ENCODE measurements at places on chromosomes 12 and 14.

- DNase-seq = no peak
Measured at GRCh38 chr12:1934068-1934467, 15.6 kb upstream of the CACNA2D4 start.

DNA sequence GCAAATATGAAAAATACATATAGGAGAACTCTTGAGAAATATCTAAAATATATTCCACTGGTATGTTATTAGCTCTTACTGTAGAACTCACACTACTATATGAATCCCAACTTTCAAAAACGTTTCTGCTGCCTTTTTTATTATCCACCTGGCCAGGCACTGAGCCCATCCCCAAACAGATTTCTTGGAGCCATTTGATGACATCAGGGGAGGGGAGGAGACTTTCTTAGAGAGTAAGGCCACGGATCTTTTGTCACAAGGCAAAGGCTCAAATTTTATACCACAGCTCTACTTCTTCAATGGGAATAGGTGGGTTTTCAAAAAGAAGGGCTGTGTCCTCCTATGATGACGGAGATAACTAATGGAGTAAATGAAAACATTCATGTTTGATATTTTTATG, 83.0 kb downstream of the SLC25A21 start:
- DNase-seq = no peak

GRCh38 chr14:86604561-86604960, 1074.6 kb downstream of the FLRT2 start:
- DNase-seq = no peak

GRCh38 chr14:68552602-68553001, 240.3 kb downstream of the ZFP36L1 start:
- peak; percentile 83 for DNase-seq

GRCh38 chr12:127592245-127592644, 674.7 kb upstream of the TMEM132C start:
- no peak for DNase-seq

DNA sequence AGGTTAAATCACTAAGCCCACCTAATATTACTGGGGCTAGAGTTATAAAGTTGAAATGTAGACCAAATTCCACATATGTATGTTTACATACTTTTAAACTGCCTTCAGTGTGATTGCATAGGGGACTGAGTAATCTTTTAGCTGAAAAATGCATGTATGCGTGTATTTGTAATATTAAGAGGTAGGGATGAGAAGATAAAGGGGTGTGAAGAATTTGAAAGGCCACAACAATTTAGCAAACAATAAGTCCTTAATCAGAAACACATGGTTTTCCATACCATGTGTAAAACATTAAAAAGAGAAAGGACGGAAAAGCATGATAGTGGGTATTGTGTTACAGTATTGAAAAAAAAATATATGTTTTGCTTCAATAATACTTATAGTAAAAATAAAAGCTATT, 919.9 kb upstream of the FLRT2 start:
- no peak for DNase-seq

DNA sequence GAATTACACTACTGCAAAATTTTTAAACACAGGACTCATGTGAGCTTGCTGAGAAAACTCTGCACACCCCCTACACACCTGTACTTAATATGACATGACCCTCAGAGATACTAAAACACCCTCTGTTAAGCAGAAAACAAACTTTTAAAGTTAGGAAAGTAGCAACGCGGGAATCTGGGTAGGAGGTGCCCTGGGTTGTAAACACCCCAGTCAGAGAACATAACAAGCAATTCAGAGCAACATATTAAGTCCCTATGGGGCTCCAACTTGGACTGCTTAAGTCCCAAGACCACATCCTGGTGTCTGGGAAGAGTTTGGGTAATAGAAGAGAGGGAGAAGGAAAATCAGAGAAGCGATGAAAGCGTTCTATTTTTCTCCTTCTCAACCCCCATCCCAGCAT, 1.2 kb downstream of the ATF7 start:
- peak; percentile 29 for DNase-seq

GRCh38 chr14:20980906-20981305, 8.9 kb upstream of the METTL17 start:
- DNase-seq = no peak

DNA sequence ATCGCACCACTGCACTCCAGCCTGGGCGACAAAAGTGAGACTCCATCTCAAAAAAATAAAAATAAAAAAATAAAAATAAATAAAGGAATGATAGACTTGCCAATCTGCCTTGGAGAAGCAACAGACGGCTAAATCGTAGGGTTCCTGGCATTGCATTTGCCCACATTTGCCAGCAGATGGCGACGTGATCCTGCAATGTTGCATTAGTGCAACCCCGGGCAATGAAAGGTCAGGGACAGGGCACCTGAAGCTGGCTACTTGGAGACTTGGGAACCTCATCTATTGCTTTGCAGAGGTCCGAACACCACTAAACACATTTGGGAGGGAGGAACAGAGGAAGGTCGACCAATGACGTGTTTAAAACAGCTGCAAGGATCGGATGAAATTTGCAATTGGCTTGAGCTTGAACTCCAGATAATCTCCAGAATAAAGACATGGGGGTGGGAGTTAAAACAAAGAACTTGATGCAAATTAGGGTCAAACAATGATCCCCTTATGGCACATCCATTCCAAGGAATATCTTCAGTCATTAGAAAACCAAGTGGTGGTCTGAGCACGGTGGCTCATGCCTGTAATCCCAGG, 34.6 kb downstream of the SPRING1 start:
- peak; percentile 80 for DNase-seq

DNA sequence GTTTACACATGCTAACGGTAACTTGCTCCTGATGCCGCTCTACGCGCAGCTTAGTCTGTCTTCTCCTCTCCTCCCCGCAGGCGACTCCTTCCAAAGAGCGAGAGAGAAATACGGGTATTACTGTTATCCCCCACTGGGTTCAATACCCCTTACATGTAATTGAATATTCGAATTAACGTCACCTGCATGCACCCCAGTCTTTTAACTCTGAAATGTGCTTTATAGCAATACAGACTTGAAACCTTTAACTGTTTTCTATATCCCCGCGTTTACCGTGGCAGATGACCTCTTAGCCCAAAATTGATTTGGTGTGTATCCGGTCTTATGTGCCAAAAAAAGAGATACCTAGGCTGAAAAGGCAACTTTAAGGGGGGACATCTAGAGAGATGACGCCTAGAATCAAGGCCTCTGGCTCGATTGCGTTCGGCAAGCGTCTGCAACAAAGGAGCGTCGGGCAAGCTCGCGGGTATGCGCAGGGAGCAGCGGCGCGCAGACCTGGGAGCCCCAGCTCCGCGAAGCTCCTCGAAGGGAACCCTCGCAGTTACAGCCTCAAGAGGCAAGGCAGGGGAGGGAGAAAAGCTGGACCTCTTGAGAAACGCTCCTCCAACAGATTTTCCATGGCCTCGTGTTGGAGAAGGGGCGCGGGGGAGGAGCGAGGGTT, 6.8 kb upstream of the FOXG1 start:
- no peak for DNase-seq

GRCh38 chr12:115230606-115231005, 546.6 kb upstream of the TBX3 start:
- DNase-seq = no peak

DNA sequence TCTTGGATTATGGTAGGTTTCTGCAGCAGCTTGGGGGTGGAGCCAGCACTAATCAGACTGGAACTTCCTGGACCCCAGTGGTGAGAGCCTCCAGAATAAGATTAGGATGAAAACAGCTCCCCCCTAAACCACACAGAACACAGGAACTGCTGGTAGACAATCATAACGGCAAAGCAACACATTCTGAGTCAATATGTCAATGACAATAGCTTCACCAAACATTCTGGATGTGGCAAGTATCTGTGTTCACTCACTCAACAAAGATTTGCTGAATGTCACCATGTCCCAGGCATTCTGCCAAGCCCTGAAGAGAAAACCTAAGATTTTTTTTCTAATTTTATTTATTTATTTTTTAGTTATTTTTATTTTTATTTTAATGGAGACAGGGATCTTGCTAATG, 65.2 kb downstream of the LRRC74A start:
- DNase-seq = no peak

- DNase-seq = no peak
Measured at GRCh38 chr14:104295681-104296387, 157.4 kb downstream of the KIF26A start.

Measured in dermis blood vessel endothelial cell (primary cell).